ENCODE measurements at places on chromosomes 6 and 20.

GRCh38 chr6:164266851-164267250 is 852.3 kb downstream of the QKI start:
- no peak for DNase-seq

- DNase-seq: no peak
These were observed 104.4 kb upstream of the ESR1 start for GRCh38 chr6:151702851-151703658.

DNA sequence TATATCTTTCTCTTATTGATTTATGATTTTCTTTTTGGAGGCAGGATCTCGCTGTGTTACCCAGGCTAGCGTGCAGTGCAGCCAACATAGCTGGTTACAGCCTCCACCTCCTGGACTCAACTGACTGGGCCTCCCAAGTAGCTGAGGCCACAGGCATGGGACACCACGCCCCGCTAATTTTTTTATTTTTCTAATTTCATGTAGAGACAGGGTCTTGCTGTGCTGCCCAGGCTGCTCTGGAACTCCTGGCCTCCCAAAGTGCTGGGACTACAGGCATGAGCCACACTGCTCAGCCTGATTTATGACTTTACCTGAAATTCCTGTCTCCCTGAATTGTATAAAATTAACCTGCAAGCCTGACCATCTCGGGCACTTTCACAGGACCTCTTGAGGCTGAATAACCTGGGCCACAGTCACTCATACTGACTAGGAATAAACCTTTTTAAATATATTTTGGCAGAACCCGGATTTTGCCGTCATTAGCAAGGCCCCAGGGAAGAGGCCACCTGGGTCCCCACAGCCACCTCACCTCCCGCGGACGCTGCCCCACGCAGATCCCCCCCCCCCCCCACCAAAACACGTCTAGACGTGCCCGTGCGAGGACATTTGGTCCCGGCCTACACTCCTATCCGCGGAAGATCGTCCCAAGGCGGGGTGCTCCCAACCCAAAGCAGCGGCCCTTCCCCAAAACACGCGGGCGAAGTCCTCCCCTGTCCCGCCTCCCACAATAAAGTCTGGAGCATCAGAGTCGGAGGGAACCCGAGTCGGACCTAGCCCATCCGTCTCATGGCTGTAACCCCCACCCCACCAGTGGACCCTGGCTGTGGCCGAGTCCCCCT is 902 bp downstream of the ZNF337 start:
- DNase-seq: no peak

DNA sequence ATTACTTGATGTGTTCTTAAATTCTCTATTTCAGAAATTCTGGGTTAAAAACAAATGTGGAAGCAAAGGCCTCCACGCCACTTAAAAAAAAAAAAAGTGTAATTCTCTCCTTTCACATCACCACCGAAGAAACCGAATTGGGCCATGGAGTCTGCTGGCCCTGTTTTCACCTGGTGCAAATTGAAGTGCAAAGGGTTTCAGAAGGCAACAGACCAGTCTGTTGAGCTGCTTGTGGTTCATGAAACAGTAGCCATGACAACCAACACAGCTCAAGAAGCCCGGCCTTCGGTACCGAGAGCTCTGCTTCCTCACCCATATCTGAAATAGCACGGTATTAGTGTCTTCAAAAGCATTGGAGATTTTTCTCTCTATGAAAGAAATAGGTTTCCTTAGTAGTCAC is 63.1 kb downstream of the GMPR start:
- DNase-seq: no peak

DNA sequence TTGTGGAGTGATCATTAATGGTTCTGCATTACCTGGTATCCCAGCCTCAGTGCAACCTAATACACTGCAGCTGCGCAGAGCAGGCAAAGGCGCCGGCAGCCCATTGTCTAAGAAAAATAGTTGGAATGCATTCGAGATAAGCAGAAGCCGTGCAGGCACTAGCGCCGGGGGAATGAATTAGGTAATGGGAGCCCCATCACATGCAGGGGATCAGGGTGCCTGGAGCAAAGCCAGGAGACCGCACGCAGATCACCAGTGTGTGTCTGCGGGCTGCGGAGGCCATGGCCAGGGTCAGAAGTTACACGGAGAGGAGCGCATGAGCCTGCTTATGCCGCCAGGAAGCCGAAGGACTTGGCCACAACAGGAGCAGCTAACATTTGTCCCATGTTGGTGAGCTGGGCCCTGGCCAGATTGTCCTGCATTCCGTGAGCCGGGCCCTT is 156.8 kb downstream of the DLL1 start:
- no peak for DNase-seq

DNA sequence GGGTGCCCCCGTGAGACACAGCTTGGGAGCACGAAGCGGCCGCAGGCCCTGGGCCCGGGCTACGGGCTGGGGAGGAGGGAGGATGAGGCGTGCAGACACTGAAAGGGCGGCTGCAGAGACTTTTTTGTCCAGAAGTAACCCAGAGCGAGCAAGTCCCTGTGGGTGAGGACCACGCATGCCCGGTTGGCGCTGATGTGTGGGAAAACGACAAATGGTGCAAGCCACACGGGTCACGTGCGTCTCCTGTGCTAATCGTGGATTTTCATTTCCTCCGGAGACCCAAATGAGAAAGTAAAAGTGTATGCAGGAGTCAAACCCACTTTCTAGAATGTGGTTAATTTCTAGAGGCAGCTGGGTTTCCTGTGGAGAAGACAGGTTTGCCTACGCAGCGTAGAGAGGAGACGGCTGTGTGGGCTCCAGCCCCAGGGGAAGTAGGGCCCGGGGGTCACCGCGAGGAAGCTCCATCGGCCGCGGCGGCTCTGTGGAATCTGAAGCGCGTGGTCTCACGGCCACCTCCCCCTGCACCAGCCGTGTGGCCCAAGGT is 19.0 kb downstream of the DLL1 start:
- DNase-seq: no peak

DNA sequence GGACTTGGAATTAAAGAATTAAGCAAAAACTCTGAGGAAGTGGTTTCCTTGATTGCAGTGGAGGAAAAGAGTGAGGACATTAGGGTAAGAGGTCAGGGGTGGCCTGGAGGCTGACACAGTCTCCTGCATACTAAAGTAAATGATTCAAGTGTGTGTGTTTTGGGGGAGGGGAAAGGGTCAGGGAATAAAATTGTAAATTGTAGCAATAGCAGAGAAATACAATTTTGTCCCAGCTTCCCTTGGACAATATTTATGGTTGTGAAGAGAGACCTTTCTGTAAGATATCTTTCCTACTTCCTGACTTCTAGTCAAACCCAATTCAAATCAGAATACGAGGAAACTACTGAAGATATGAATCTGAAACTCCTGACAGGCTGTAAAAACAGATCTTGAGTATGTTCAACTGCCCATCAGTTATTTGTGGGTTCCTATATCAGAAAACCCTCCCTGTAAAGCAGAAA is 143.4 kb upstream of the HMGN3 start:
- no peak for DNase-seq

- no peak for DNase-seq
These were observed 46.3 kb downstream of the RCAN2 start for GRCh38 chr6:46444772-46445454.

GRCh38 chr20:2000285-2000684 is 6.4 kb upstream of the PDYN start:
- DNase-seq: no peak

GRCh38 chr6:77095936-77096627 is 367.2 kb downstream of the HTR1B start:
- no peak for DNase-seq

- DNase-seq: no peak
These were observed 188.0 kb upstream of the ADGRB3 start for GRCh38 chr6:68447112-68447511.

GRCh38 chr20:3340443-3340842 is 67.0 kb downstream of the DNAAF9 start:
- DNase-seq: no peak

GRCh38 chr6:161949531-161949930 is 675.7 kb upstream of the AGPAT4 start:
- DNase-seq: no peak

- DNase-seq: no peak
These were observed 31.0 kb upstream of the PRL start for GRCh38 chr6:22327881-22328280.

- no peak for DNase-seq
These were observed 78.6 kb upstream of the SLC22A16 start for GRCh38 chr6:110554966-110555460.

DNA sequence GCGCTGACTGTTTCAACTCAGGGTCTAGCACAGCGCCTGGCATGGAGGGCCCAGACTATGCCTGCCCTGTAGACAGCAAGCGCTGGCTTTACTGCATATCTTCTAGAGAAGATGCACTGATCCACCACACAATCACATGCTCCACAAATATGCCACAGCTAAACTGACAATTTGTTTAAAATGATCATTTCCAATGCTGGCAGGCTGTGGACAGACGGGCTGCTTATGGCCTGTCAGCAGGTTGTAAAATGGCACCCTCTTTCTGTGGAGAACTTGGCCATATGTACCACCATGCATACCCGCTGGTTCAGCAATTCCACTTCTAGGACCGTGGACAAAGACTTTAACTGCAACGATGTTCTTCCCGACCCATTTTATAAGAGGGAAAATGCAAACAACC is 40.8 kb downstream of the STAU1 start:
- no peak for DNase-seq

- no peak for DNase-seq
These were observed 21.7 kb downstream of the TMC2 start for GRCh38 chr20:2557873-2558580.

- peak; percentile 23 for DNase-seq
These were observed 328.2 kb upstream of the JAG1 start for GRCh38 chr20:11001764-11002540.

- DNase-seq: no peak
These were observed 100.9 kb downstream of the PFDN4 start for GRCh38 chr20:54308804-54309203.

GRCh38 chr20:32224463-32224862 is 16.8 kb downstream of the POFUT1 start:
- DNase-seq: no peak

DNA sequence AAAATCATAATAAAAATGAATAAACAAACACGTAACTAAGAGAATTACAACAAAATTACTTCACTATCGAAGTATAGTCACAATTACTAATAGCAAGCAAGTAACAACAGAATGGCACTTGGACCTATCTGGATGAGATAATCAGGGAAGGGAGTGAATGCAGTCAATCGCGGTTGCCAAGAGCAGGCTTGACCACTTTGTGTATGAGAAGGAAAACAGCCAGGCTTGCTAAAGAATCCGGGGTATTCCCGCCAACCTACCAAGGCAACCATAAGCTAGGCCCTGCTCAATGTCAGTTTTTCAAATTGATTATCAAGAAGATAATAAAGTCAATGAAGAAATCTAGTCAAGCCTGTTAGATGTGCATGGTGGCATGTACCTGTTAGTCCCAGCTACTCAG is 39.7 kb downstream of the PXDC1 start:
- DNase-seq: peak; percentile 78

- DNase-seq: no peak
These were observed 15.5 kb downstream of the TPD52L1 start for GRCh38 chr6:125169058-125169457.
